Hair follicular keratinocyte (primary cell): ENCODE measurements at places on chromosomes 6 and 20. TPM values are rescaled to one million over a fixed set of nuclear protein-coding genes. Genes with fewer than 3 reads are reported as not detected.

The CPNE1 gene
- 131 TPM in 2 replicates for total RNA-seq

The TLDC2 gene
- not detected in 2 replicates for total RNA-seq

The CHD6 gene
- total RNA-seq, result 8.1 and 11.6 TPM in 2 replicates

The SH3BGRL2 gene
- 2.1 and 2.3 TPM in 2 replicates for total RNA-seq

The THBS2 gene
- 177 and 216 TPM in 2 replicates for total RNA-seq

The EMILIN3 gene
- 0.04 TPM in 1 of 2 replicates, not detected in the other for total RNA-seq

The TGIF2 gene
- 8.0 and 10.8 TPM in 2 replicates for total RNA-seq

The RRAGD gene
- 0.04 and 1.2 TPM in 2 replicates for total RNA-seq
